ENCODE measurements at places on chromosomes 7 and 10. TPM values are rescaled to one million over a fixed set of nuclear protein-coding genes. Genes with fewer than 3 reads are reported as not detected.

DNA sequence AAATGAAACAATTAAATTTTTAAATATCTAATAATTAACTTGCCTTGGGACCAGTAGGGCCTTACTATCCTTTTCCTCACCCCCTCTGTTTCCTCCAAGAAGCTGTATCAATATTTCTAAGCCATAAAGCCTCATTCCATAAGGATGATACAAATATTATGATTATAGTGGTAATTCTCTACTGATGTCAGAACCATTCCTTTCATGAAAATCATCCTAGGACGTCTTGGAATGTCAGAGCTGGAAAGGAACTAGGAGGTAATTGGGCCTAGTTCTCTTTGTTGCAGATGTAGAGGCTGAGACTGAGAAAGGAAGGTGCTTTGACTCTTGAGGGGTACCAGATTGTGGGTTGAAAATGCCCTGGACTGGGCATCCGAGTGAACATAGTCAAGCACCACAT lies 766.7 kb upstream of the GHITM start:
- no peak for DNase-seq

- no peak for DNase-seq
These were observed 114.5 kb downstream of the INHBA start for GRCh38 chr7:41588341-41588740.

DLX5 gene
- not detected for total RNA-seq

DNA sequence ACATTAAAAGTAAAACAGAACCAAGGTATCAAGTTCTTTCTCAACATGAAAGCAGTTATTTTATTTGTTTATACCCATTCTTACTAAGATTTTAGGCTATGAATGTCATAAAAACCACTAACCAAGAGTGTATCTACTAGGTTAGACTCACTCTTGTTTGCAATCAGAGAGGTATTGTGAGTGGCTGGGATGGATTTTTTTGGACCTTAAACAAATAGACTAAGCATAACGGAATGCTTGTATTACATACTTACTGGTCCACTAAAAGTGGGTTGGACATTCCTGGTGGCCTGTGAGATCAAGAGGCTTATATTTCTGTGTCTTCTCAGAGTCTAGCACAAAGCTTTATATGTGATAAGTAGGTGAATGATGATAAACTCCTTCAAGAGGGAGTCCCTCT lies 32.6 kb upstream of the CBLL1 start:
- no peak for DNase-seq

DNA sequence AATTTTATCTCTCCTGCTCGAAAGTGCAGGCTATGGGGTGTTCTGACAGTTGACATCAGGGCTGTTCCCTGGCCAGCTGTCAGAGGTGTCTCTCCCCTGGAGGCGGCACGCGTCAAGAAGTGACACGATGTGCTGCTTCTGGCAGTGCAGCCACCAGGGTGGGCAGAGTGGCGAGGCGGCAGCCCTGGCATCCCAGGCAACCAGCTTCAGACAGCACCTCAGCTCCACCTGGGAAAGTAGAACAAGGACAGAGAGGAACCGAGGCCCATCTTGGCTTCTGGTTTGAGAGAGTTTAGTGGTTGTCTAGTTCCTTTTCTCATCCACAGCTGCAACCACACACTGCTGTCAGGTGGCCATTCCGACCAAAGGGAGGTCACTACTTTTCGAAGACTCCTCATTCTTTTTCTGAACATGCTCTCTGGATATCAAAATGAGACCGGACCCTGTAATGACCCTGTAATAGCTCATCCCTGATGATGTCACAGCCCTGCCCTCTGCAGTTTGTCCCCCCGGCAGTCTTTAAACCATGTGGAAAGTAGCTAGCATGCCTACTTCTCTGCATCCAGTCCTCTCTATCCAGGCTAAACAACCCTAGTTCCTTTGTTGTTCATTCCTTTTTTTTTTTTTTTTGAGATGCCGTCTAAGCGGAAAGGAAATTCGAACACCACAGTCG lies 381.0 kb upstream of the NRP1 start:
- no peak for DNase-seq

- DNase-seq = no peak
These were observed 77.6 kb upstream of the MAGI2 start for GRCh38 chr7:79531116-79531515.

TMEM26 gene
- total RNA-seq = not detected

DNA sequence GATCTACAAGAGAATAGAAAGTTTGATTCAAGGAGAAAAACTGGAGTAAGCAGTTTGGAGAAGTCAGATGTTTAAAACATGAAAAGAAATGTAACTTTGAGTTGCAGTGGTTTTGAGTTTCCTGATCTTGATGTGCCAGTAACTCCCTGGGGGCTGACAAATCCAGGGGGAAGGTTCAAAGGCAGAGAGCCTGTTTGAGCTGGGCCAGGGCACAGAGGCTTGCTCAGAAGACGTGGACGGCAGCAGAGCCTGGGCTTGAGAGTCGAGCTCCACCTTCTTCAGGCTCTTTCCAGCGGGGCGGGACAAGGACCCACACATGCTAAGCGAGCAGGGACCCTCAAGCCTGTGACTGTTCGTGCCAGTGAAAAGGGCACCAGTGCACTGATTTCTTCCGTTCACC lies 176.2 kb downstream of the MGMT start:
- DNase-seq = no peak

PPP1R17 gene
- not detected for total RNA-seq

CDC14C gene
- not detected for total RNA-seq

CYP3A7 gene
- total RNA-seq = not detected

DNA sequence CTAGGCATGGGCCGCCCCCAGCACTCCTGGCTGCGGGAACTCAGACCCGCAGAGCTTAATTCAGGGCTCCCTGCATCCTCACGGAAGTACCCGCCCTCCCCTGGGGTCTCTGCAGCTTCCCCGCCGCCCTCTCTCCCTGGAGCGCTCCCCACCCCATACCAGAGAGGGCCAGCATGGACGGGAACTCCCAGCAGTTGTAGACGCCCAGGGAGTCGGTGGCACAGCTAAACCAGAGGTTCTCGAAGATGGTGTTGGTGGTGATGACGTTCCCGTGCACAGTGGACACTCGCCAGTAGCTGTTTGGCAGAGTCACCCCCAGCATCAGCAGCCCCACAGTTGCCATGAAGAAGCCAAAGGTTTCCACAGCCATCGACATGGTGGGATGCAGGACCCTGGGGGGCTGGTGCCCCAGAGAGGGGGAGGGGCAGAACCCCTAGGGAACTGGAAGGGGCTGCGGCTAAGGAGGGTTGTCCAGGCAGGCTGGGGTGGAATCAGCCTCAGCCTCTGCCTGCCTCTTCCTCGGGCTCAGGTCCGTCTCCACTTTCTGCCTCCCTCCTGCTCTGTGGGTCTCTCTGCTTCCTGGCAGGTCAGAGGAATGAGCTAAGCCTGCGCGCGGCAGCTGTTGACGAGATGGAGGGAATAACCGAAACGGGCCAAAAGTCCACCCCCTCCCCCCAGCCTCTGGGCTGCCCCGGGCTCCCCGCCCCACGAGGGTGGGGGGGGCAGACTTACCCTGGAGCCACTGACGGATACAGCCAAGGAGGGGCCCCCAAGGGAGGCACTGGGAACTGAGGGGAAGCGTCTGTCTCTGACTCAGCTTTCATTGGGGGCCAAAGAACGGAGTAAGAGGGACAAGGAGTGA lies at the start of gene CLDN15:
CLDN15 (minus strand) TSS at position 597 of the 862 bp plus-strand sequence; CDS start at position 376, 221 bp downstream.
- DNase-seq = no peak

DNA sequence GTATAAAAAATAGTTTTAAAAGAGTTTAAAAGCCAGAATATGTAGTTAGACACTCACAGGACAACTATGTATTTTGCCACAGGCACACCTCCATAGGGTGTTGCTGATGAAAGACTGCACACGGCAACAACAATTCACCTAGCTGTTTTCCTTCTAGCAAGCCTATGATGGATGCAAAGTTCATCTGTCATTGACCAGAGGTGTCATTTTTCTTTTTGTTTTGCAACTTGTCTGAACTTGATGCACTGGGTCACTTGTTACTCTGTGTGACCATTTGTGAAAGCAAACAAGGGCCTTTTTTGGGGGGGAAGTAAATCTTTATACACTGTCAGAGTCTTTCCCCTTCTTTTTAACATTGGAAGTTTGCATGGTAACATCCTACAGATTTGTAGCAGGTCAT lies 258.0 kb upstream of the SEMA3A start:
- no peak for DNase-seq

GRCh38 chr10:114401195-114401791 lies 3.0 kb downstream of the AFAP1L2 start:
- no peak for DNase-seq

GRCh38 chr7:113013761-113014449 lies 72.7 kb downstream of the GPR85 start:
- no peak for DNase-seq

DNA sequence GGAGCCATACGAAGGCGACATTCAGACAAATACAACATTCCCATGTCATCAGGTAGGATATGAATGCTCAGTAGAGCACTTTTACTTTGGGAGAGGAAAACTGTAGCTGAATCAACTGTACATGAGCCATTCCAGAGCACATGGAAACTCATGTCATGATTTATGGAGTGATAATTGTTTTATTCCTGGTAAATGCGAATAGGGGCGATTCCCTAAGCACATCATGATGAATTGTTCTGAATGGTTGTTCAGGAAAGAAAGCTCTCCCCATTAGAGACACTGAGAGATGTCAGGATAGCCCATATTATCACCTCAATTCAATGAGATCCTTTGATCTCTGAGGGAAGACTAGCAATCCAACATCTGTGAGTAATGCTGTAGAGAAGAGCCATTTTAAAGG lies 243.6 kb downstream of the FOXP2 start:
- DNase-seq = no peak

DNA sequence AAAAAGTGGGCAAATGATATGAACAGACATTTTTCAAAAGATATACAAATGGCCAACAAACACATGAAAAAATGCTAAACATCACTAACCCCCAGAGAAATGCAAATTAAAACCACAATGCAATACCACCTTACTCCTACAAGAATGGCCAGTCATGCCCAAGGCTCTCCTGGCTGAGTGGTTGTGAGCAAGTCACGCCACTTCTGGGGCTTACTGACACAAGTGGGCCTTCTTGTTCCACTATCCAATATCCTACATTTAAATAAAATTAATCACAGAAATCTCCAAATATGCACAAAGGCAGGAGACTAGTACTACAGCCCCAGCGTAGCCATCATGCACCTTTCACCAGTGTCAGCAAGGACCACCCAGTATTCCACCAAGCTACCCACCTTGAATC lies 181.9 kb downstream of the TNS3 start:
- DNase-seq = no peak

DNA sequence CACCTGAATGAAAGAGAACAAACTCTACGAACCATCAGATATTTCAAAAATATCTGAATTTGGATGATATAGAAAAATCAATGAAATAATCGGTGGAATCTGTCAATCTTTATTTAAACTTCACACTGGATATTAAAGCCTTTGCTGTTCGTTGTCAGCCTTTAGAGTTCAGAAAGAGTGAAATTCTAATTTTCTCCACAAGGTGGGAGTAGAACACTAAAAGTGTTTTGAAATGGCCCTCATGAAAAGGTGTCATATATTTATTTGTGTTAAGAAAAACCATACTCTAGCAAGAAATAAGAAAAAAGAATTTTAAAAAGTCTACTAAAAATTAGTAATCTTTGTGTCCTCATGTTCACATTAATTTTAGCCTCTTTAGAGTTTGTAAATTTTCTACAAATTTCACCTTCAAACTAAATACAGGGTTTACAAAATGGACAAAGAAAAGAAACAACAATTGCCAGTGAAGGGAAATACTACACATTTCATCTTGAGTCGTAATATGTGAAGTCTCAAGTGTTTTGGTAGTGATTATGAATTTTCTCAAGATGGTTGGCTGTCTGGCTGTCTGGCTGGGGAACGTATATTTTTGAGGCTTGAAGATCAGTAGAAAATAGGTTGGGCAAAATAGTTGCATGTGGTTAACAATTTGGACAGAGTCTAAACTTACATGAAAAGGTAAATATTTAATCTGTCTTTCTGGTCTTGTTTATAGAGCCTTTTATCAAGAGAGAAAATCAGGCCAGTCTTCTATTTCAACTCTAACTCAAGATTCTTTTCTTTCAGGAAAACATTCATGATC lies 43.7 kb downstream of the DNAJB9 start:
- DNase-seq = peak; percentile 44

DNA sequence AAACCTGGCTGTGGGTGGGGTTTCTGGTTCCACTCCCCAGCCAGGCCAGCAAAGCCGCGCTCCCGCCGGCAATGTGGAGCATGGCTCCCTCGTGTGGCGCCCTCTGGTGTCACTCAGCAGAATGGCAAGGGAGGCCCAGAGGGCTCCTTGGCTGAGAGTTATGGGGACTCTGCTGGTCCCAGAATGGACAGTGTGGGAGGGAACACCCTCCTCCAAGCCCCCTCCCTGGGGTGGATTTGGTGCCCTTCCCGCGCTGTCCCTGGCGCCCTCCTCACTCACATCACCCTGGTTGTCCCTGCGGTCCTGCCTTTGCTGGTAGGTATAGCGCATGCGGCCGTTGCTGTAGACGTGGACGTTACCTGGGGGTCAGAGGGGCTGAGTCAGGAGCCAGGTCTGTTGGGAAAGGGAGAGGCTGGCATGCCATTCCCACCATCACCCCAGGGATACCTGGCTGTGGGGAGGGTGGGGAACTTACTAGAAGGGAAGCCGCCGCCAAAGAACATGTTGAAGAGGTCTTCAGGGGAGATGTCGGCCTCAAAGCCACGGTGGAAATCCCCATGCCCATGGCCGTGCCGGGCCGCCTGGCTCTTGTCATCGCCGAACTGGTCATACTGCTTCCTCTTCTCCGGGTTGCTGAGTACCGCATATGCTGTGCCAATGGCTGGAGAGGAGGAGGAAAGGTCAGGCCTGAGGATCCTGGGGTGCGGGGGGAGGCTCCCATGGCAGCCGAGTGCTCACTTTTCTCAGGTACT lies 14.0 kb downstream of the DNAJB12 start:
- DNase-seq = peak; percentile 67

HSPA12A gene
- not detected for total RNA-seq

SYT15 gene
- 1.6 TPM for total RNA-seq

- no peak for DNase-seq
These were observed 336.0 kb downstream of the PLXNA4 start for GRCh38 chr7:132240262-132240661.

- DNase-seq = no peak
These were observed 903 bp upstream of the KCNMA1 start for GRCh38 chr10:77638321-77639101.

Measured in naive thymus-derived CD8-positive, alpha-beta T cell (primary cell).